ENCODE measurements at places on chromosomes 4 and X.
A peak's percentile ranks its signal among the peaks of the same experiment; 100 is the strongest.

DNA sequence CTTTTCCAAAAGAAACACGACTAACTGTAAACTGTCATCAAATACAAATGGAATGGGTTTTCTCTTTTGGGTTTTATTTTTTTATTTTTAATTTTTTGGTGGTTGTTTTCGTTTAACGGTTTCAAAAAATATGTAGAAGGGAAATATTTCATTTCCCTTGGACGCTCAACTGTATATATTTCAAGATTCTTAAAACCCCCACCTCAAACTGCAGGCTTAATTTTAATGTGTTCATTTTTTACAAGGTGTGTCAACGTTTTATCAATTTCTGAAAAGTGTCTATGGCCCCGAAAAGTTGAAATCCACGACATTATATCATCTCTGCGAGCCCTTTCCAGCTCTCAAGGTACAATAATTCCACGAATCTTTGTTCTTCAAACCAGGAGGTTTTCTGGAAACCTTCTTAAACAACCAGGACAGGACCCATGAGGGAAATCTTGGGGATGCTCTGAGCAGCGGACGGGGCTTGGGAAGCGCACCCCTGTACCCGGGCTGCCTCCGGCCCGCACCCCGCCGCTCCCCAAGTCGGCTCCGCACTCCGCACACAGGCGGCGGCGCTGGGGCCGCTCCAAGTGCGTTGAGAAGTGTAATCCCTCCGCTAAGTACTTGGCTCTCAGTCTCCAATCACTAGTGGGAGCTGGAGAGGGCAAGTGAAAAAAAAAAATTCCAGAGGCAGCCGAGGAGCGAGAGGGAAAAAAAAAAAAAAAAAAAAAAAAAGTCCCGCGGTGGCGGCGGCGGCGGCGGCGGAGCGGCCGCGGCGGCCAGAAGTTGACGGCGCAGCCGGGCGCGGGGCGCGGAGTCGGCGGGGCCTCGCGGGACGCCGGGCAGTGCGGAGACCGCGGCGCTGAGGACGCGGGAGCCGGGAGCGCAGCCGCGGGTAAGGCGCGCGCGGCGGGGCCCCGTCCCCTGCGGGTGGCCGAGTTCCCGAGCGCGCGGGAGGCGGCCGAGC is at the start of gene BMPR1B:
TSS of gene BMPR1B (plus strand) at position 764 of the 949 bp plus-strand sequence. CDS start 346,470 bp downstream, outside the sequence.
- DNase-seq, result peak; percentile 83

DNA sequence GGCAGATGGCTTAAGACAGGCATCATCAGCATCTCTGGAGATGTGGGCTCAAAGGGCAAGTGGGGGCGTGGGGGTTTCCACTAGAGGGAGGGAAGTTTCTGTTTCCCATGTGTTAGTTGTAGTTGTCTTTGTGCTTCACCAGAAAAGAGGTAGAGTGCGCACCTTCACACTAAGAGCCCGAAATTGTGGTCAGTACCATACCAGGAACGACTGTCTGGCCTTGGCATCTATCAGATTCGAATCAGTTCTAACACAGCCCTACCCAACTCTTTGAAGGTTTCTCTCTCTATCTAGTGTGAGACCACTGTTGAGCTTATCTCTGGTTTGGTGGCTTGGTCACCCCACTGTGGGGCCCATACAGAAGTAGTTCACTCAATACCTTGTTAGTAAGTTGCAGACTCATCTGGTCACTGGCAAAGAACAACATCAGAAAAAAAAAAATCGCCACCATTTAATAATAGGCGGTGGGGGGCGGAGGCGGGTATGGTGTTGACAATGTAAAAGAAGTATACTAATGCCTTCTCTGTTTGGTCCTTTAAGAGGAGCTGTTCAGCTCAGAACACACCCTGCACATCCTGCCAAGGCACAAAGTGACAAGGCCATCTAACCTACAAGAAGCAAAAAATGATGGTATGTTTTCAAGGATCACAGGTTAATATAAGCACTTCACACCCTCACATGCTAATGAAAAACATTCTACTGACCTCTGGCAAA is 71.1 kb downstream of the NYX start:
- DNase-seq, result no peak

- no peak for DNase-seq
These were observed 739 bp upstream of the MSX1 start for GRCh38 chr4:4858527-4859324.

GRCh38 chr4:40462326-40462725 is 127.2 kb downstream of the CHRNA9 start:
- no peak for DNase-seq

GRCh38 chr4:152936446-152937335 is 568 bp downstream of the FHDC1 start:
- DNase-seq, result no peak

DNA sequence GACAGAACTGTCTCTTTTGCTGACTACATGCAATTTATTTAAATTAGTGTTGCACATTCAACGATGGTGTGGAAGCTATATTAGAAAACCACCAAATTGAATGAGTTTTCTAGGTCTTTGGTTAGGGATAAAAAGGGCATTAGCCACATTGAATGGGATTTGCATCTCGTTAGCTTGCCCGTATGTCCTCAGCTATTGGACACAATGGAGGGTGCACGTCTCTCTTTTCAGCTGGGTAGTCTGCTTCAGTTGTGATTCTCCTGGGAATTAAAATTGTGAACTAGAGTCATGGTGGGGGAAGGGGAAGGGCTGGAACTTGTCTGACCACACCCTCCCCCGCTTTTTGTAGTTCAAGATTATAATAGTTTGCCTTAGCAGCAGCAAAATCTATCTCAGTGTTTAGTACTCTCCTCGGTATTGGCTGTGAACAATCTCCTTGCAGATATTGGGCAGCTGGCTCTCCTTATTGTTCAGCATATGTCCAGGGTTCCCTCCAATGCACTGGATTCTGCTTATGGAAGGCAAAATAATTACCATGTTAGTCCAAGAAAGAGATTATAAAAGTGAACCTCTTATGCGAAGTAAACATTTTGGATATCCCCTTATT is 23.3 kb downstream of the TRIM2 start:
- DNase-seq, result no peak

GRCh38 chr4:40330536-40330935 is 4.6 kb upstream of the CHRNA9 start:
- no peak for DNase-seq

GRCh38 chrX:41164449-41164848 is 79.2 kb downstream of the USP9X start:
- DNase-seq, result no peak

GRCh38 chrX:46381630-46382029 is 163.6 kb downstream of the ZNF674 start:
- DNase-seq, result peak; percentile 18

GRCh38 chr4:140061194-140061593 is 92.8 kb downstream of the MAML3 start:
- peak; percentile 48 for DNase-seq

- peak; percentile 88 for DNase-seq
These were observed 105.4 kb upstream of the TBC1D9 start for GRCh38 chr4:140861359-140862176.

DNA sequence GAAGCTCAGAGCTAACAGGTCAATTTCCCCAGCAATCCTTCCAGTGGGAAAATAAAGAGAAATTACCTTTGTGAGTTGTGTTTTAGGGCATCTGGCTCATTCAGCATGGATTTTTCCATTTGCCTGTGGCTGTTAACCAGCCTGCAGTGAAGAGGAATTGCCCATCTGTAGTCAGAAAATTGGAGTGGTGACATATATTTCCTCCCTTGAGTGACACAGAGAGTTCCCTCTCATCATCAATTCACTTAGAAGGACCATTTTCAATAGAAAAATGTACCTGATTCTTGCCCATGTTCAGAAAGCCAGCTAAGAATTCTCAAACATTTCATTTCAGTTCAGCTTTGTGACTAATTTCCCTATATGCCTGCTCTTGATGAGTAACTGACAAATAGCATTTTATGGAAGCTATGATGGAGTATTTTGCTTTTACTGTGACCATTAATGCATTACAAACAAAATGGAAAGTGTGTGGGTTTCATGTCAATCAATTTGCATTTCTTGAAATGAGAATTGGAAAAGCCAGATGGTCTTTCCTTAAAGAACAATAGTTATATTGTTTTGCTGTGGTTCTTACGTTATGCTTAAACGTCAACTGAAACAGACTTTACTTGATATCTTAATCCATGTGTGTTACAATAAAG is 155.8 kb downstream of the NWD2 start:
- no peak for DNase-seq

- no peak for DNase-seq
These were observed 13.6 kb downstream of the SMIM20 start for GRCh38 chr4:25927361-25928195.

DNA sequence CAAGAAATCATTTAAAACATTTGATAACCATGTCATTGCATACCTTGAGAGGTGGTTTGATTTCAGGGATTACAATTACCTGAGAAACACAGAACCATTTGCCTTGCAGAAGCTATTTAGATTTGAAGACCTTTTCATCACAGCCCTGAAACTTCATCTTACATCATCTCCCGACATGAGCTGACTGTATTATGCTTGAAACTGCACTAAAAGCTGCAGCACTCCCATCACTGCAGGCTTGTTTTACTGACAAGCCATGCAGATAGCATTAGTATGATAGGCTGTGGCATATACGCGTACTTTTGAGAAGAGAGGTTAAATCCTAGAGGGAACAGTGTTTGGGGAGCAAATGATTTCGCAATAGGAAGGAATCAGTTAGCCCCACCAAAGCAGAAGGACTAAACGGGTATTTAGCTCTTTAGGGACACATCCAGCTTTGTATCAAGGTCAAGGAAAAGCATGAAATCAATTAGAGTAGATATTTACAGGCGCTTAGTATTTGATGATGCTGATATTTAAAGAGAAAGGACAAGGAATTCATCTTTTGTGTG is 133.2 kb upstream of the DIAPH2 start:
- no peak for DNase-seq

GRCh38 chrX:40177117-40177430 is 79.3 kb upstream of the BCOR start:
- DNase-seq, result no peak

- DNase-seq, result peak; percentile 94
These were observed 420.3 kb downstream of the FAT4 start for GRCh38 chr4:125735102-125735501.

- no peak for DNase-seq
These were observed 125.2 kb downstream of the GUCY2F start for GRCh38 chrX:109356684-109357083.

DNA sequence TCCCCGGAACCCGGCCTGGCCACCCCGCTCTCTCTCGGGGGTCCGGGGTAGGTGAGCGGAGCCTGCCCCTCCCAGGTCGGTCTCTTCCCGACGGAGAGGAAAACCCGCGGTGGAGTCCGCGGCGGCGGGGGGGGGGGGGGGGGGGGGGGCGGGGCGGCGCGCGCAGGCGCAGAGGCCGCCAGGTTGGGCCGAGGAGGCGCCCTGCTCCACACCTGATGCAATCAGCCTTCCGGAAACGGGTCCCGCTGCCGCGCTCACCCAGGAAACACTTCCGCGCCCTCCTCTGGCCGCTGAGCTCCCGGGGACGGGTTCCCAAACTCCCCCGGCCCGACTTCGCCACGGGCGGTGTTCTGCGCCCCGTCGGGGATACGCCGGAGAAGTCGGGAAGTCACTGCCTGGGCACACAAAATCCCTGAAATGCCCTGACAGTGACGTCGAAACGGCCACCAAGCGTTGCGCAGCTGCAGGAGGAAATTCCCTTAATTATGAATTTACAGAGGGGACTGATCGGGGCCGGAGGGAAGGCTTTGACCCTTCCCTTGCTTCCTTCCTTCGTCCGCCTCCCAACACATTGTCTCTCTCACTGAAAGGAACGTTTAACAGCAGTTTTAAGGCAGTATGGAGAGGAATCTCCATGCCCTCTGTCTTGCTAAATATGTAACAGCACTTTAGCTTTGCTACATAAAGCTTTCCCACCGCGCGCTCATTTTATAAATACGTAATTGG is 2.1 kb upstream of the APBB2 start:
- peak; percentile 84 for DNase-seq

Data from fibroblast of upper back skin (primary cell).